ENCODE measurements at places on chromosomes 3 and 15.

DNA sequence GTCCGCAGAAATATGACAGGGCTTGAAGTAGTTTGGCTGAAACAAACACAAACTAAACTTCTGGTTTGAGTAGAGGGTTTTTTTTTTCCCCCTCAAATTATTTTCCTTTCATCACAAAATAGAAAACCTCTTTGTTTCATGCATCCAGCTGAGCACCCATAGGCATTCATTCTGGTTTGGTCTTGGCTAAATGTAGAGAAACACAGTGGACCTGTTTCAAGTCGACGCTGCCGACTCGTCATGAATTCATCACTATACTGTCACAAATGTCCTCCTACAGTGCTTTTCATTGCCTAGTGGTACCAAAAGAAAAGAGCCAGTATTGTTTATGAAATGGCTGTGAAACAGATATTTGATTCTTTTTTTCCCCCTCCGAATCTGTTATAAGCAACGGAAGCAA, 52.4 kb upstream of the GYG1 start:
- DNase-seq = no peak

- no peak for DNase-seq
These were observed 637.2 kb downstream of the NTRK3 start for GRCh38 chr15:87619161-87619960.

GRCh38 chr15:63553388-63553791, 43.8 kb upstream of the FBXL22 start:
- DNase-seq = no peak

DNA sequence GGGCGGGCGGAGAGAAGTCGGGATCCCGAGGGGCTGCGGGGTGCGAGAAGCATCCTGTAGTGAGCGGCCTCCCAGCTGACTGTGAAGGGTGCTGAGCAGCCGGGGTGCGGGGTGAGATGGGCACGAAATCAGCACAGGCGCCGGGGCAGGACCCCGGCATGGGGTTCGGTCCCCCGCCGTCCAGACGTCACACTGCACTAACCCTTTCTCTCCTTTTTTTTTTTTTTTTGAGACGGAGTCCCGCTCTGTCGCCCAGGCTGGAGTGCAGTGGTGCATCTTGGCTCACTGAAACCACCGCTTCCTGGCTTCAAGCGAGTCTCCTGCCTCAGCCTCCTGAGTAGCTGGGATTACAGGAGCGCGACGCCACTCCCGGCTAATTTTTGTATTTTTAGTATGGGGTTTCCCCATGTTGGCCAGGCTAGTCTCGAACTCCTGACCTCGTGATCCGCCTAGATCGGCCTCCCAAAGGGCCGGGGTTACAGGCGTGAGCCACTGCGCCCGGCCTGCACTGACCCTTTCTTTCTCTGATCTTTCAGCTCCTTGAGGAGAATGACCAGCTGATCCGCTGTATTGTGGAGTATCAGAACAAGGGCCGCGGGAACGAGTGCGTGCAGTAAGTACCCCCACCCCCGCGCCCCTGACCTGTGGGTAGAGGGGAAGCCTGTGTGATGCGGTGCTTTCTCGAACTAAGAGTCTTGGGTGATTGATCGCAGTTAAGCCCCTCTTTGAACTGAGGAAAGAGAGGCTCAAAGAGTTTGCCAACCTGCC, 513 bp downstream of the SS18L2 start:
- no peak for DNase-seq

DNA sequence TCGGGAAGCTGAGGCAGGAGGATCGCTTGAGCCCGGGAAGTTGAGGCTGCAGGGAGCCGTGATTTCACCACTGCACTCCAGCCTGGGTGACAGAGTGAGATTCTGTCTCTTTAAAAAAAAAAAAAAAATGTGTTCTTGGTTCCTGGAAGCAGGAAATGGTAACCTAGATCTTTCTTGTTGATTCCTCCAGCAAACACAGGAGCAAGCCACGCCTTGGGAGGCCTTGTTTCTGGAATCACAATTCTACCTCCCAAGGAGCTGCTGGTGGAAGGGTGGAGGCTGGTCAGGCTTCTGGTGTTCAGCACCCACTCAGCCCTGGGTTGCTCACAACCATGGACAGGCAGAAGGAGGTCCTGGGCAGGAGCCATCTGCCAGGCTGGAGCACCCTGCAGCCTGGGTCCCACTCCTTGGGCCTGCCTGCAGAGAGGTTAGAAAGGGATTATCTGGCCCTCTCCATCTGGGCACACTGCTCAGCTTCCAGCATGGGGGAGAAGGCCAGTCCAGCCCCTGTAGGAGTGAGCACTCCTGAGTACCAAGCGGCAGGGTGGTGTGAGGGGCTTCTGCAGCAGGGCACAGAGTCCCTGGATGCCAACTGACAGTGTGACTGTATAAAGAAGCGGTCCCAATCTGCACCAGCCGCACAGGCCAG, 65.6 kb downstream of the ABTB1 start:
- peak; percentile 70 for DNase-seq

DNA sequence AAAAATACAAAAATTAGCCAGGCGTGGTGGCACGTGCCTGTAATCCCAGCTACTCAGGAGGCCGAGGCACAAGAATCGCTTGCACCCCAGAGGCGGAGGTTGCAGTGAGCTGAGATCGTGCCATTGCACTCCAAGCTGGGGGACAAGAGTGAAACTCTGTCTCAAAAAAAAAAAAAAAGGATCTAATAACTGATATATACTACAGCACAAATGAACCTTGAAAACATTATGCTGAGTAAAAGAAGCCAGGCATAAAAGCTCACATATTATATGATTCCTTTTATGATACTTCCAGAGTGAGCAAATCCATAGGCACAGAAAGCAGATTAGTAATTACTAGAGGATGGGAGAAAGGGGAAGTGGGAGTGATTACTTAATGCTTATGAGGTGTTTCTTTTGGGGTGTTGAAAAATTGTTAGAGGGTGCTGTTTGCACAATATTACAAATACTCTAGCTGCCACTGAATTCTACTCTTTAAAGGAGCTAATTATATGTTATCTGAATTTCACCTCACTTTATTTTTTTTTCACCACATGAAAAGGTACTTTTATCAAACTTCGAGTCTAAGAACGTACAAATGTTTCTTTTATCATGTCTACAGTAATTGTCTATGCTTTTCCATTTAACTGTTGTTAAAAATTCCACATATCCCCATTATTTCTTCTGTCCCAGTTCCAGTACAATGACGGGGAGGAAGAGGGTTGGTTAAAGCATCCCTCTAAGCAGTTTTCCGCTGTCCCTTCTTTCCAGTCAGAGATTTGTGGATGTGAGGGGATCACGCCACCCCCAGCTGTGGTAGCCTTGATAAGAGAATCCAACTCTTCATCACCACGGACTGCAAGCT, 77.7 kb upstream of the FAM174B start:
- DNase-seq = no peak

GRCh38 chr3:12347301-12347700, 58.4 kb downstream of the PPARG start:
- no peak for DNase-seq

DNA sequence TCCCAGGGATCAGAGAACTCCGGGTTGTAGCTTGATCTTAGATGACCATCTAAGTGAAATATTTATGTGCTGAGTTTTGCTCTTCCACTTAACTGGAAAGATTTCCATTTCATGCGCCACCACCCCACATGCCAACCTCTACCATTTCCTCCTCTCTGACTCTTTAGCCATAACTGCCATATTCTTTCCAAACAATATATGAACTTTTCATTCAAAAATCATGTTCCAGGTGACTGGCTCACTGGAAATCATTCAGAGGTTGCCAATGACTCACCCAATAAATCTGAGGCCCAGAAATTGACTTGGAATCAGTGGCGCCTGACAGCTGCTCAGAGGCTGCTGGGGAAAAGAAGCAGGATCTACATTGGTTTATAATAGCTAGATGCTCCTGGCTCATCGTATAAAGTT, 31.6 kb upstream of the FAM174B start:
- no peak for DNase-seq

DNA sequence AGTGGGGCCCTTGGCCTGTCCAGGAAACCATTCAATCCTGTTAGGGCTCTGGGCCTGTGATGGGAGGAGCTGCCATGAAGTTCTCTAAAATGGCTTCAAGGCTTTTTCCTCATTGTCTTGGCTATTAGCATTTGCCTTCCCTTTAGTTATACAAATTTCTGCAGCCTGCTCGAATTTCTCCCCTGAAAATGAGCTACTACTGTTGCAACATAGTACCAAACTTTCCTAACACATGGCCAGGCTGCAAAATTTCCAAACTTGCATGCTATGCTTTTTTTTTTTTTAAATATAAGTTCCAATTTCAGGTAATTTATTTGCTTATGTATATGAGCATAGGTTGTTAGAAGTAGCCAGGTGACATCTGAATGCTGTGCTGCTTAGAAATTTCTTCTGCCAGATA, 560.8 kb upstream of the TBL1XR1 start:
- DNase-seq = no peak

DNA sequence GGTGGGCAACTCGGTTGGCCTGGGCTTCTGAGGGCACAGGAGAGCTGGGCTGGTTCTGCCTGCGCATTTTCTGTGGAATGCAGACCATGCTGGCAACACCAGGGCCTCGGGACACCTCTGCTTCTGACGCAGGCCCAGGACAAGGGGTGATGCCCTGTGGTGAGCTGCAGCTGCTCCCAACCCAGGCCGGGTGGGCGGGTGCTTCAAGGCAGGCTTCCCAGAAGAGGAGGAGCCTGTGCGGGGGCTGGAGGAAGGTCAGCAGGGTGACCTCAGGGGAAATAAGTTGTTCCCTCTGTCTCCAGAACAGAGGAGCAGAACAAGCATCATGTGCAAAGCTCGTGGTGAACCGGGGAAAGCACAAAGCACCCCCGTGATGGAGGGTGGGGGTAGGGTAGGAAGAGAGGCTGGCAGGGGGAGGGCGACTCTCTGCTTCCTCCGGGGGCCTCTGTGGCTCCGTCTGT, 11.0 kb upstream of the PLXNA1 start:
- peak; percentile 96 for DNase-seq

GRCh38 chr3:40379674-40380306, 7.2 kb upstream of the ENTPD3 start:
- no peak for DNase-seq

GRCh38 chr3:182385356-182385755, 407.9 kb upstream of the ATP11B start:
- DNase-seq = no peak

DNA sequence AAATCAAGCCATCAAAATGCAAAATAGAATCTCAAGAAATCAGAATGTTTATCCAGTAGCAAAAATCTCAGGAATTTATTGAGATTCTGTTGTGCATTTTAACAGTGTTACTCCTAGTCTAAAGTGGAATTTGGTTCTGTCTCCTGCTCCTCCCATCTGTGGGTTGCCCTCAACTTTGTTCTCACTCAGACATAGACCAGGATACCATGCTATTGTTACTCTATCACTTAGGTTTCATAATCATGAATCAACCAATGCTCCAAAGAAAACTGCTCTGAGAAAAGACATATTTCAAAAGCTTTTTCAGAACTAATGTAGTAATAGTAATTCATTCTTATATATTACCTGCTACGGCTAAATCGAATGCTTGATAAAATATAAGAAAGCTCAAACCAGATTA, 274.7 kb downstream of the RBMS3 start:
- no peak for DNase-seq

DNA sequence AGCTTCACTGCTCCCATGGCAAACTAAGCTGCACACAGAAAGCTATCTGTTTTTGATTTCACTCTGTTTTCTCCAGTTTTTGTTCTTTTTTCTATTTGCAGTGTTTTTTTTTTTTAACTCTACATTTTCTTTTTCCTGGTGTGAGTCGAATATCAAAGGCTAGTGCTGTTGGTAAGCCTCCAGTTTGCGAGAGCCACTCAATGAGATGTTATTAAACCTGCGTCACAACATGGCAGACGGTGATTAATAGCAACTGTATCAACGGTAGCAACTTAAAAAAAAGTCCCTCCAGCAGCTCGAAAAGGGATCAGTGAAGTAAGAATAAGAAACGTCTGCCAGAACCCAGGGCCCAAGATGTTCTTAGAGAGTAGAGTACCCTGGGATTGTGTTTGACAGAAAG, 84.1 kb downstream of the MEIS2 start:
- DNase-seq = no peak

DNA sequence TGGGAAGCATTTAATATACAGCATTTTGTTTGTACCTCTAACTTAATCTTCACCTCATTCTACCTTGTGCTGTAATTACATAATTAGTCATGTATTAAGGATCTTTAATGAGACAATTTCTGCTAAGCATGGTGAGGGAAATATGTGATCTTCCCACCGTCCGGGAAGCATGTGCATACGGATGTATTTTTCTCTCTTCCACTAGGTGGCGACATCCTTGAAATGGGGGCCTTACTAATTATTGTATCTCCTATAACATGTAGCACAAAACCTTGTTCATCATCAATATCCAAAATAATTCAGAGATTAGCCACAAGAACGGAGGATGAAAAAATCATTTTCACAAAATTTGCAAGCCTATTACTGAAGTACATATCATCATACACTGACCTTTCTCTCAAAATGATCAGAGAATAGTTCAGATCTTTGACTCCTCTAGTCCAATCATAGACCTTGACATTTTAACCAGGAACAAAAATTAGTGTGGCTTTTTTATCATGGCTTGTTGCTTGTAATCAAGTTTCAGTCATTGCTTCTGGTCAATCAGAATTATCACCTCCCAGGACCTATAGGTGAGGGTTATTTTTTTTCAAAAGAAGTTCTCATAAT, 148.9 kb upstream of the GBE1 start:
- no peak for DNase-seq

DNA sequence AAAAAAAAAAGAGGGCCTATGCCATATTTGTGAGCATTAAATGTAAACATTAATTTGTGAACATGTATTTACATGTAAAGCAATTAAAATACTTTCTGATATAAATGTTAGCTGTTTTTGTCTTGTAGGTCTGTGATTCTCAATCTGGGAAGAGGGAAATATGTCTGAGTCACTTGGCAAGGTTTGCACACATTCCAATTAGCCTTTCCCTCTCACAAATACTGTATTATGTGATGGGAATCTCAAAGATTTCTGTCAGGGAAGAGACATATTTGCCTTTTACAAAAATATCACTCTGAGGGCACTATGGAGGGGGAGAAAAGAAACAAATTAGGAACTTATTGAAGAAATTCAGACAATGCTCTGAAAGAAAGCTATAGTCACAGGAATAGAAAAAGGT, 483.6 kb downstream of the GBE1 start:
- DNase-seq = no peak

GRCh38 chr15:22980189-22981050, at the start of gene CYFIP1:
Gene CYFIP1, minus strand, starts transcription at chr15:22980368. Its CDS starts 33,083 bp downstream, at chr15:22947285.
- peak; percentile 96 for DNase-seq

- DNase-seq = no peak
These were observed 227.4 kb upstream of the CFAP20DC start for GRCh38 chr3:59277201-59277600.

DNA sequence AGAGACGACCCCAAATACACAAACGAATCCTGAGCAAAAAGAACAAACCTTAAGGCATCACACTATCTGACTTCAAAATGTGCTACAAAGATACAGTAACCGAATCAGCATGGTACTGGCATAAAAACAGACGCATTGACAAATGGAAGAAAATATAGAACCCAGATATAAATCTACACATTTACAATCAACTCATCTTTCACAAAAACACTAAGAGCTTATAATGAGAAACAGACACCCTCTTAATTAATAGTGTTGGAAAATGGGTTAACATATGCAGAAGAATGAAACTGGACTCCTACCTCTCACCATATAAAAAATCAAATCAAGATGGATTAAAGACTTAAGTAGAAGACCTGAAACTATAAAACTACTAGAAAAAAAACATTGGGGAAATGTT, 130.3 kb upstream of the DCBLD2 start:
- DNase-seq = no peak
